ENCODE measurements at places on chromosomes 2 and 18. TPM values are rescaled to one million over a fixed set of nuclear protein-coding genes. Genes with fewer than 3 reads are reported as not detected.

GRCh38 chr2:219109471-219109870 lies 48.8 kb upstream of the IHH start:
- no peak for DNase-seq

DNA sequence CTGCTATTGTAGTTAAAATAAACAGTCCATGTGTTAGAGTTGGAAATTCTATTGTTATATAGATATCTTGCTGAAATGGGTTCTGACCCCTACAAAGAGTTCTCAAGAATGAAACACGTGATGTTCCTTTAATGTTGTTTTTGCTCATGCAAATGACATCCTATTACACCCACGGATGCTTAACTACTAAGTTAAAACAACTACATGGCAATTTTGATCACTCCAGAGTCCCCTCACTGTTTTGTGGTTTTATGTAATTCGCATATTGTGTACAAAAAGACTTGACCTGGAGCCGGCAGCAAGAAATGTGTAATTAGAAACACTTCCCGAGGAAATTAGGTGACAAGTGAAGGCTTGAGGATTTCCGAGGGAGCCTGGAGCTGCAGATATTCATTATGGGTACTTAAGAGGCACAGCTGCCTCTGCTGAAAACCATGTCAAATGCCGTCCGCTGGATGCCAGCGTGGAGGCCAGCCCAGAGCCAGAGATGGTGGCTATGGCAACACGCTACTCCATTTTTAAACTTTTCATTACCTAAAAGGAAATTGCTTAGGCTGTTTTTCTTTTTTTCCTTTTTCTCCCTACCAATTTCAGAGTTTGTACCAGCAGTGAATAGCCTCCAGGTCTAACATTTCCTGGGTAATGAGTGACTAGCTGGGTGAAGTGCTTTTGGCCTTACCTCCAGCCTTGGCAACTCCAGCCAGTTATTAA lies 21.0 kb upstream of the CABLES1 start:
- no peak for DNase-seq

DNA sequence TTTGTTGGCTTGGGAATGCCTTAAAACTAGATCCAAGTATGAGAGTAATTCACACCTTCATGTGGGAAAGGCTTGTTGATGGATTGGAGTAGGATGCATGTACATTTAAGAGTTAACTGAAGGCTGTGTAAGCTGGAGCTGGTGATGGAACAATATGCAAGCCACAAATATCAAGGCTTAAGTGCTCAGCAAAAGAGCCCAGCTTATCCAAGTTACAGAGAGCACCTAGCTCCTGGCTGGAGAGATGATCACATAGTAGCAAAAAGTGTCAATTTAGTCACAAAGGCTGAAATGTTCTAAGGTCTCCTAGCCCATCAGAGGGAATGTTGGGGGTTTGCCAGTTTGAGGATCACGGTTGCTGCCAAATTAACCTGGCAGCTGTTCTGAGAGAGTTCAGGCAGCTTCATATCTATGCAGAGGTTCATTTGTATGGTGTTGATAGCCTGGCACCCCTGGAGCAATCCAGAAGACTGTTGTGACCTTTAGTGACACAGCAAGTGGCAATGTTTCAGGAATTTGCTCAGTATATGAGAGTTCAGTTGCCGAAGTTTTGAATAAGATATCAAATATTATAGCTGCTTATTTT lies 228.2 kb downstream of the DOK6 start:
- DNase-seq, result no peak

DNA sequence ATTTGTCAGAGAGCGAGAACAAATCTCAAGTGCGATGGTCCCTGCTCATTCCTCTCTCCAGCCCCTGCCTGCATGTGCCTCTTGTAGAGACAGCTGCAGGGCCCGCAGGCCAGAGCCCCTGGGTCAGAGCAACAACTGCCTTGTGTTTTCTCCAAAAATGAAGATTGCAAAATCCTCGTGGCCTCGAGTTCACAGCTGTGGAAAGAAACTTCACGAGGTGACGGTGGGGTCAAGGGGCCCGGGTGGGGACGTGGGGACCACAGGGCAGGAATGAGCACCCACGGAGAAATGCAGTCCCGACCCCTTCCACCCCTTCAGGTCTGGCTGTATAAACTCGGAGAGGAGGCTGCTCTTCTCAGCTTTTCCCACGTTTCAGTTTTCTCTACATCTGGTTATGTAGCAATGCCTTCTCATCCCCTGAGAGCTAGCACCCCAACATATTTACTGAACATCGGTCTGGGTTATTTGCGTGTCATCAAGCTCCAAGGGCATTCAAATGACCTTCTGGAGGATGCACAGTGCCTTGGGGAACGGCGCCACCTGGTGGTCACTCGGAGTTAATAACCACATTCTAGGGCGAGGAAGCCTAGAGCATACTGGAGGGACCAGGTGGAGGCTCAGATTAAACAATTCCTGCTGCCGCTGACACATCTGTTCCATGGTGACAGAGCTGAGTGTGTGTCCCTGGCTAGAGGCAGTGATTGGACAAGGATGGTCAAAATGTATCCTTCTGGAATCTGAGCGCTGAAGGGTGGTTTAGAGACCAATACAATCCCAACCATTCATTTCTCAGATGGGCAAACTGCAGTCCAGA lies 91.4 kb upstream of the CYRIA start:
- DNase-seq, result peak; percentile 79

DNA sequence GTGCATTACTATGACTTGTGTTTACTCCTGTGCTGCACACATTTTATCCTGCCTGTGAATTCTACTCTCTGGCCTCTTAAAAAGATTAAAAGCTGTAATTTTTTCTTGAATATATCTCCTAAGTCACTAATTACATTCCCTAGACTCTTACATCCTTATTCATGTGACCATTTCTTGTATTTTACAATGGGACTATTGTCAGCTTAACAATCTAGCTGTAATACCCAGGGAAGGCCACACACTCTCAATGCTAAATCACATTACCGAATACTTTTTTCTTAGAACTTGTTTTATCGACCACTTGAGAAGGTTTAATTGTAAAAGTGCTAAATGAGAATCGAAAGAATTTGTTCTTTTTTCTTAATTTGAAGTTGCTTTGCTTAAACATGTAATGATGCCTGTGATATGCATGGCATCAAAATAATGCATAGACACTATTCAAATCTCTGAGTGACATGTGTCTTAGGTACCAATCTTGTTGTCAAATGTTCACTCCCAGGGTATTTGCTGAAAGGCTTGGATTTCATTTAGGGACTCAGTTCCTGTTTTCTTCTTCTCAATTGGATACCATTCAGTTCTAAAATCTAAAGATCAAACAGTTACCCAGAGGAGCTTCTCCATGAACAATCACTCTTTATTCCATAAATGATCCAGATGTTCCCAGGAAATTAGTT lies 498.5 kb downstream of the DPP10 start:
- DNase-seq, result no peak

DNA sequence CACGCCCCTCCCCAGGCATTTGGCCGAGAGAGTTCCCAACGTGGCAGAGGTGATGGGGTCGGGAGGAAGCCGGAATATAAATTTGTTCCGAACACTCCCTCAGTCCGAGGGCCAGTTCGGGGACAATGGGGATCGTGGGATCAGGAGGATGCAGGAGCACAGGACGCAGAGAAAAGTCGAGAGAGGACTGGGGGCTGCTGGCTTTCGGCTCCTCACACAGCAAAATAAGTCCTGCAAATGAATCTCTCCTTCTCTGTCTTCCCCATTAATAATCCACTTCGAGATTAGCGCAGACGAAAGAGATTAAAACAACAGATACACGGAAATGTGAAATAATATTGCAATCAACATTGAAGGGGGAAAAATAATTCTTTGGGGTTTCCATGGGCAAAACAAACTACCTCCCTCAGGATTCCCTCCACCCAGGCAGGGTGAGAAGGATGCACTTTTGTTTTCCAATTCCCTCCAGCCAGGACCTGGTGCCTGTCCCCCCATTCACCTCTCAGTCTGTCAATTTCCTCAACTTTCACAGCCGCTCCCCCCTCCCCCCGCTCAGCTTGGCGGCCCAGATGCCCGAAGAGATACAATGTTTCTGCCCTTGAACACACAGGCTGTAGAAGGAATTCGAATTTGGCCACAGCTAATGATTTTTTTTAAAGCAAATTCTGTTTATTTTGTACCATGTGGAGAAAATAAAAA lies 3.1 kb upstream of the ZEB2 start:
- no peak for DNase-seq

GRCh38 chr2:14816069-14817060 lies 183.8 kb downstream of the LRATD1 start:
- no peak for DNase-seq

DNA sequence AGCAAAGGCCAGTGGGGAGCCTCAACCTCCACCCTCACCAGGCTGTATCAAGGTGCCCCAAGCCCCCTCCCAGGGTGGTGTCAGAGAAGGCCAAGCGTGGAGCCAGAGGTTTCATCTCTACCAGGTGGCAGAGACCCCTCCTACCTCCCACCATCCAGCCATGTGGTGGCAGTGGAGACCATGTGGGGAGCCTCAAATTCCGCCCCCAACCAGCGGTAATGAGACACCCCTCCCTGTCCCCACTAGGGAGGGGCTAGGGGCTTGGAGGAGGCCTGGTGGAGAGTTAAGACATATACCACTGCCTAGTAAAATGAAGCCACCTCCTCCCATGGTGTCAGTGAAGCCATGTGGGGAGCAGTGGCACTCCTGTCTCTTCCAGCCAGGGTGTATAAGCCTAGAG lies 24.4 kb upstream of the YPEL5 start:
- DNase-seq, result no peak

DNA sequence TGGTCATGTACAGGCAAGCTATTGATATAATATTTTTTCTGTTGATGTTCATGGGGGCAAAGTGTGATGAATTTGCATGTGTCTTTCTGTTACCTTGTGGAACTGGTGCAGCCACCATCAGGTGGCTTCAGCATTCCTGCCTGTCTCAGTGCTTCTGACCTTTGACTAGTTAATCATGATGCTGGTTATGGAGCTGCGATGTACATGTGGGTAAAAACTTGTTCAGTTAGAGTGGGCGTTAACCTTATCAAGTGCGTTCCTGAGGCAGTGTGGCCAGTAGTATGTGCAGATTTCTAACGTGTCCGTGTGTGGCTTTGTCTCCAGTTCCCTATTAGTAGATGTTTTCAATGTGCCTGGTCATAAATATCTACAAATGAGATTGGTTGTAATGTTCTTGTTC lies 127.4 kb upstream of the ZSWIM2 start:
- DNase-seq, result no peak

DNA sequence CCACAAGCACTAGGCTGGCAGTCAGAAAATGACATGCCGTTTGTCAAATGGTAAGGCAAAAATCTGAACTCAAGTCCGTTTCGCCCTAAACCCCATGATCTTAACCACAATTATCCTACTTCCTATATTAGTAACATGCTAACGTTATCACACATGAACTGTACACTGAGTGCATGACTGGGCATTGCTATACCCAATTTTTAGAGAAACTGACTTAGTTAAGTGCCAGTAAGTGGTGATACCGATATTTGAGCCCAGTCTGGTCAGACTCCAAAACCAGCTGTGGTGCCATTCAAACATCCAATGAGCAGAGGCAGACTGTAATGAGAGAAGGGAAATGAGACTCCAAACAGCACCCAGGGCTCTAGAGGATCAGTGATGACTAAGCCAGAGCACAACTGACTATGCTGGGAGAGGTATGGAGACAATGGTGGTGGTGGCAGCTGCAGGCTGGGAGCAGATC lies 311.7 kb upstream of the PKDCC start:
- DNase-seq, result no peak

DNA sequence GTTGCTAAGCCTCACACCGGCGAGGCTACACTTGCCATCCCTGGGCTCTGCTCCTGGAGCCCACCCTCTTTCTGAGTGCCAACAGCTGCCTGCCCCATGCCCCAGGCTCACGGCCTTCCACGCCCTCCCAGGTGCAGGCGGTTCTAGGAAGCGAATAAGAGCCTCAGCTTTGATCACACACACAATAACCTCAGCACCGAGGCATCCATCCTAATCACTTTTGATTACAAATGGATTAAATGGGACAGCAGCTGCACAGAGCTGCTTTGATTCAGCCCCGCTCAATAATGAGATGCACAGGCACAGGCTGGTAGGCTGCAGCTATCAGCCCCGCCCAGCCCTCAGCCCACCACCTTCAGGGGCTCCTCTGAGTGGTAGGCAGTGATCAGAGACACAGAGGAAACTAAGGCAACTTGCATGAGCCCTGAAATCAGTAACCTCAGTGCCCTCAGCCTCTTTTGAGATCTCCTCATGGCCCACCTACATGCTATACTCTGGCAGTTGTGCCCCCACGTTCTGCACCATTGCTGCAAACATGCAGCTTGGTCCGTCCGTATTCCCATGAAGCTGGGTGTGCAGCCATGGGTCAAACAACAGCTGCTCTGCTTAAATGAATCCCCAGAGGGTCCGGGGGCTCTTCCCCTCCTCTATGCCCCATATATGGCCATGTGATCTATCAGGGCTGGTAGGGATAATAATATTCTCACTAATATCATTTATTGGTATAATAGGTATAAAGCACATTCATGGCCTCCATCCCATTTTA lies 171.4 kb downstream of the SETBP1 start:
- DNase-seq, result no peak

- DNase-seq, result no peak
Measured at GRCh38 chr2:215454519-215455246, 18.8 kb upstream of the FN1 start.

DNA sequence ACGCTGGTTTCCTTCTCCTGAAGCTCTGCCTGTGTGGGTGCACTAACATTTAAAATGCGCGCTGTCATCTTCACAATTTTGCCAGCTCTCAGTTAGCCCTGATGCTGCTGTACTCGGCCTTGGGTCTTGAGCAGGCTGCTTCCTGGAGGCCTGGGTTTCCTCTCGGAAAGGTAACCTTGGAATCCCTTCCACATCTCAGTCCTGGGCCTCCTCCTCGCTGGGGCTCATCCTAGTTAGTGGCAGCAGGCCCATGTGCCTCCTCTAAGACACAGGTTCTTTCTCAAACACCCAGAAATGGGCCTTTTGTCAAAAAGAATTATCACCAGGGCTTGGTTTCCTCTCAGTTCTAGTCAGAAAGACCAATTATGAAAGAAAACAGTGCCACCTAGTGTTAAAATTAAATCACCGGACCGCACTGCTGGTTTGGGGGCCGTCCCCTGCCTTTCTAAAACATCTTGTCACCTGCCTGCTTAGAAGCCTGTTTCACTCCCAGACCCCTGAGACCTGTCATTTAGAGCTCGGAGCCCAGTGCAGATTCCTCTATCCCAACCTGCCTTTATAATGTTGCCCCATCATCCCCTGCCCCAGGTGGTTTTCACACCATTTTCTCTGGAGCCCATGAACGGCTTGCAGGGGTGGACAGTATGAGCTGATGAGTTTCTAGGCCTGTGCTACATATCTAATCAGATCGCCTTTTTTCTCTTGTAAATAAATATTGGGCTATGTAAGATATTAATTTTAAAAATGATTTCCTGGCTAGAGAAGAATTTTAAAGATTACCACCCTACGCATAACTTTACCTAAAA lies 42.4 kb downstream of the HK2 start:
- peak; percentile 60 for DNase-seq

The UPP2 gene
- not detected for total RNA-seq

The PSMA8 gene
- total RNA-seq, result 1.3 TPM

The COL4A4 gene
- total RNA-seq, result 0.11 TPM

The ST6GAL2 gene
- not detected for total RNA-seq

The CACNB4 gene
- total RNA-seq, result 0.64 TPM

The OTOS gene
- not detected for total RNA-seq

The KLF11 gene
- 6.1 TPM for total RNA-seq

The VAMP5 gene
- total RNA-seq, result 50.7 TPM

Measured in natural killer cell treated with Interleukin-12 subunit alpha and Interleukin-12 subunit beta and Interleukin-15 and Interleukin-18, amount 100 ng/mL, for 72 hours (primary cell).